T-helper 17 cell (primary cell): ENCODE measurements at places on chromosomes 13 and 19. TPM values are rescaled to one million over a fixed set of nuclear protein-coding genes. Genes with fewer than 3 reads are reported as not detected.

DNA sequence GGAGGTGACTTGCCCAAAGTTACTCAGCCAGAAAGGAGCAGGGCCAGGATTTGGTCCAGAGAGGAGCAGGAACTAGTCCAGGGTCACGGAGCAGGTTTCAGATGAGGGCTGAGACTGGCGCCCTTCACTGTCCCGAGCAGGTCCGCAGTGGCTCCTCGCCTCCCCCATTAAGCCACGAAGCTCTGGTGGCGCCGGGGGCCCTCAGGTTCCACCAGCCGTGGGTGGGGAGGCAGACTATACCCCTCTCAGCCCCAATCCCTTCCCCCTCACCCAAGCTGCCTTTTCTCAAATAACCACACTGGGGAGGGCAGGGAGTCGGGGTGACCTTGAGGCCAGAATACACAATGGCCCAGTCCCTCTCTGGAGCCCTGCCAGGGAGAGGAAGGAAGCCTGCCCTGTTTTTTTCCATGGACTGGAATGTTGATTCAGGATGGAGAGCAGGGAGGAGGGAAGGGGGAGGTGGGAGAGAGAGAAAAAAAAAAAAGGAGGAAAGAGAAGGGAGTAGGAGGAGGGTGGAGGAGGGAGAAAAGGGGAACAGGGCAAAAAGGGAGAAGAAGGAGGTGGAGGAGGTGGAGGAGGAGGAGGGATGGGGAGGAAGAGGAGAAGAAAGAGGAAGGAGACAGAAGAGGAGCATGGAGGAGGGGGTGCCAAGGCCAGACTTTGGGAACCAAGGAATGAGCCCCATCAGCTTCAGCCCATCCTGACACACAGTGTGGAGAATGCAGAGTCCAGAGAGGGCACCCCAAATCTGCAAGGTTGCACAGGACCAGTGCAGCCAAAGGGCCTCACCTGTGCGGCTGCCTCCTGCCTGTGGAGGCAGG is 19.7 kb downstream of the CEACAM16 start:
- H3K4me1 ChIP-seq = peaks cover 1% of the 10 kb centered on the region
- H3K27ac ChIP-seq = no peak overlapping the region
- no peak overlapping the region for H3K4me3 ChIP-seq
- no peaks in the 10 kb centered on the region for H3K36me3 ChIP-seq
- no peaks in the 10 kb centered on the region for H3K27me3 ChIP-seq
- no peak for DNase-seq

DNA sequence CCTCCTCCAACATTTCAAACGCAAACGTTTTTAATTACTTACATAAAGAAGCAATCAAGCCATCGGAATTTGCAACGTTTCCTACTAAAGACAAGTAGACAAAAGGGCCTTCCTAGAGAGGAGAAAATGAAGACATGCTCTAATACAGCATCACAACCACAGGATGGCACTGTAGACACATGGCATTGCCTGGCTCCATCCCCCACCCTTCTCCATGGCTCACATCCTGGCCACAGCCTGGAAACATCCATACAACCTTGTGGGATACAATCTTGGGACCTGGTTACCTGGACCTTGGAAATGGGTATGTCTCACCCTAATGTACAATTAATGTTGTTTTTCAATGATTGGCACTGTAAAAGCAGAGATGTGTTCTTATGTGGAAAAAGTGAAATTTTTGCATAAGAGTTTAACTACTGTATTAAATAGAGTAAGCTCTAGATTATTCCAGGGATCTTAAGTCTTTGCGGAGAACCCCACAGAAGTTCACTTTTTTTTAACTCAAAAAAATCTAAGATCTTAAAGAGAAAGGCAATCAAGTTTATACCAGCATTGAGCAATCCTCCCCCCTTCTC is 21.5 kb downstream of the EBPL start:
- no peak overlapping the region for H3K4me3 ChIP-seq
- no peaks in the 10 kb centered on the region for H3K27me3 ChIP-seq
- no peak for DNase-seq

- H3K4me1 ChIP-seq = no peaks in the 10 kb centered on the region
- H3K27me3 ChIP-seq = no peaks in the 10 kb centered on the region
- no peak for DNase-seq
Observed at GRCh38 chr13:90154311-90154960, 1193.1 kb upstream of the MIR17HG start.

DNA sequence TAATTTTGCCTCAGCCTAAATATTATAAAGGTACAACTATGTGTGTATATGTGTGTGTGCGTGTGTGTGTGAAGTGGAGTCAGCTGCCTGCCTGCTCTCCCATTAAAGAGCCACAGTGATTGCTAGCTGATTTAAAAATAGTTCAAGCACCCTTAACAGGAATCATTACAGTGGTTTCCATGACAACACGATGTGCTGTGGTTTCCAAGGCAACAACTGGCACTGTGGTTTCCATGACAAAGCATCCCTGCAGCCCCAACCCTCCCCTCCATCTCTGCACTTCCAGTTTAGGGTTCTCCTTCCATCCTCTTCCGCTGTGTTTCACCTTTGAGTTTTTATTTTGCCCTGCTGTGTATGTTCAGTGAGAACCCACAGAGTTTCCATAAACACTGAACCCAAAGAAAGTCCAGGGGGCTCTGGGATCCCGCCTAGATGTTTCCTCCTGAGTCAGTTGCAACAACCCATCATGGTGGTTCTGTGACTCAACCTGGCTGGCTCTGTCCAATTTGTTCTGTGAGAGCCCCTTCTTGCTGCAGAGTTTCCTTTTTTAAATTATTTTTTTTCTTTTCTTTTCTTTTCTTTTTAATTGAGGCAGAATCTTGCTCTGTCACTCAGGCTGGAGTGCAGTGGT is 7.1 kb upstream of the PNMA8A start:
- H3K4me3 ChIP-seq = peak overlapping the region; percentile 15
- H3K36me3 ChIP-seq = peaks cover 3% of the 10 kb centered on the region
- H3K27ac ChIP-seq = peak overlapping the region; percentile 32
- no peak for DNase-seq

DNA sequence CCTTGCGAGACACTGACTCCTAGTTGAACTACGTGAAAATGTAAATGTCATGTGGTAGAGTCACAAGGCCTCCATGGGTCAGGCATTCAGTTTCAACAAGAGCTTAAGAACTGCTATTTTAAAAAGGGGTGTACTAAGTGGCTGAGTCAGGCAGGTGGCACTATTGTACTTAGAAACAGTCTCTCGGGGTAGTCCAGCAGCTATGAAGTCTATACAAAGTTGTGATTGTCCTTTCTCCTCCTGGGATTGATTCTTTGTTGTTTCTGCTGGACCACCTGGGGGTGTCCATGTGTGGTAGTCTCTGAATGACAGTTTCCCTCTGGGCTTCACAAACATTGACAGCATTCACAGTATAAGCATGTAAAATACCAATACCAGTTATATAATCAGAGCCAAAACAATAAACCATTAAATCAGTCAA is 33.0 kb downstream of the UGGT2 start:
- no peaks in the 10 kb centered on the region for H3K27me3 ChIP-seq
- H3K36me3 ChIP-seq = no peaks in the 10 kb centered on the region
- no peak overlapping the region for H3K4me3 ChIP-seq
- DNase-seq = no peak
- H3K27ac ChIP-seq = no peak overlapping the region

- H3K36me3 ChIP-seq = no peaks in the 10 kb centered on the region
- DNase-seq = no peak
- H3K27ac ChIP-seq = no peak overlapping the region
- peaks cover 2% of the 10 kb centered on the region for H3K4me1 ChIP-seq
- H3K27me3 ChIP-seq = no peaks in the 10 kb centered on the region
Observed at GRCh38 chr13:41398494-41399170, 58.7 kb upstream of the RGCC start.

GRCh38 chr13:93945621-93946020 is 533.9 kb downstream of the DCT start:
- H3K27ac ChIP-seq = no peak overlapping the region
- H3K36me3 ChIP-seq = no peaks in the 10 kb centered on the region
- H3K4me1 ChIP-seq = no peaks in the 10 kb centered on the region
- DNase-seq = no peak
- H3K27me3 ChIP-seq = peaks cover 7% of the 10 kb centered on the region

DNA sequence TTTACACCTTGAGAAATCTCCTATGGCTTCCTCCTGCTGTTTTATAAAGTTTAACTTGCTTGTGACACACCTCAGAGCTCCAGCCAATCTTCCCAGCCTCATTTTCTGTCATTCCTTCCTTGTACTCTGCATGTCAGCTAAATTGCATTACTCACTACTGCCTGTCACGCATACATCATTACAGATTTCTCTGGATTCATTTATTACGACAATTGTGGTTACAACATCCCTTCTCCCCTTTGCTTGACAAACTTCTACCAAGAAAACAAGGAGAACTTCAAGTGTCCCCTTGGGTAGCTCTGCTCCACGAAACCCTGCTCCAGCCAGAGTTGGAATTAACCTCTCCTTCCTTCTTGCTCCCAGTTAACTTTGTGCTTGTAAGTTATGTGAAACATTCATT is 22.0 kb upstream of the GPR18 start:
- peaks cover 76% of the 10 kb centered on the region for H3K4me1 ChIP-seq
- peaks cover 14% of the 10 kb centered on the region for H3K36me3 ChIP-seq
- DNase-seq = no peak
- no peak overlapping the region for H3K4me3 ChIP-seq

- no peak overlapping the region for H3K4me3 ChIP-seq
- no peak overlapping the region for H3K27ac ChIP-seq
- no peak for DNase-seq
- no peaks in the 10 kb centered on the region for H3K4me1 ChIP-seq
Observed at GRCh38 chr13:37087486-37087885, 18.0 kb downstream of the CSNK1A1L start.

DNA sequence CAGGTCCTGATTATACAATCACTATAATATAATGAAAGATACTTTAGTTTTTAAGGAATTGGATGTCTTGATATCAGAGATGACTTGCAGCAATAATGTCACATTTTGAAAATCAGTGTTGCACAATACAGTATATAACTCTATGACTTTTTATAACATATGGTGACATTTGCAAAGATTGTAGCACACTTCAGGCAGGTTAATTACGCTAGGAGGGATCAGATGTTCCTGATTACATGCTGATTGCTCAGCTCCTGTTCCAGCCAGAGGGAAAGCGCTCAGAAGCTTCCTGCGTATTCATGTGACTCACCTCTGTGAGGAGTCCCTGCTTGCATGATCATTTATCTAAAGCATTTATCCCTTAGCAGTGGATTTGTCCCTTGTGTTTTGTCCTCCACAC is 265.6 kb downstream of the GPC5 start:
- H3K4me1 ChIP-seq = no peaks in the 10 kb centered on the region
- no peak overlapping the region for H3K27ac ChIP-seq
- H3K4me3 ChIP-seq = no peak overlapping the region
- no peak for DNase-seq
- no peaks in the 10 kb centered on the region for H3K27me3 ChIP-seq

DNA sequence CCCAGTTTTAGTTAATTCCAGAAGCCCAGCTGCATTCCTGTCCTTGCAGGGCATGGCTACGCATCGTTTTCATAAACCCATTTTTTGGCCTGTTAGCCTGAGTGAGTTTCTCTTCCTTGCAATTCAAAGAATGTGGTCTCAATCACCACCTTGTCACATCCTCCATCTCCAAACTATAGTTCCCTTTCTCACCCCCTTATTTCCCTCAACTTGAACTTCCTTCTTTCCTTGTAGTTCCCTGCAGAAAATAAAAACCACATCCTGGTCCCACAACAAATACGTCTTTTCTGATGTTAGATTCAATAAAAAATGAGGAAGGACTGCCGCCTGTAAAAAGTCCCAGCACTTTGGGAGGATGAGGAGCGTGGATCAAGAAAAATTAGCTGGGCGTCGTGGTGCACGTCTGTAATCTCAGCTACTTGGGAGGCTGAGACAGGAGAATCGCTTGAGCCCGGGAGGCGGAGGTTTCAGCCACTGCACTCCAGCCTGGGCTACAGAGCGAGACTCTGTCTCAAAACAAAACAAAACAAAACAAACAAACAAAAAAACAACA is 13.2 kb downstream of the ADGRE3 start:
- H3K4me1 ChIP-seq = peaks cover 5% of the 10 kb centered on the region
- peaks cover 3% of the 10 kb centered on the region for H3K36me3 ChIP-seq
- DNase-seq = no peak
- H3K27me3 ChIP-seq = peaks cover 9% of the 10 kb centered on the region

DNA sequence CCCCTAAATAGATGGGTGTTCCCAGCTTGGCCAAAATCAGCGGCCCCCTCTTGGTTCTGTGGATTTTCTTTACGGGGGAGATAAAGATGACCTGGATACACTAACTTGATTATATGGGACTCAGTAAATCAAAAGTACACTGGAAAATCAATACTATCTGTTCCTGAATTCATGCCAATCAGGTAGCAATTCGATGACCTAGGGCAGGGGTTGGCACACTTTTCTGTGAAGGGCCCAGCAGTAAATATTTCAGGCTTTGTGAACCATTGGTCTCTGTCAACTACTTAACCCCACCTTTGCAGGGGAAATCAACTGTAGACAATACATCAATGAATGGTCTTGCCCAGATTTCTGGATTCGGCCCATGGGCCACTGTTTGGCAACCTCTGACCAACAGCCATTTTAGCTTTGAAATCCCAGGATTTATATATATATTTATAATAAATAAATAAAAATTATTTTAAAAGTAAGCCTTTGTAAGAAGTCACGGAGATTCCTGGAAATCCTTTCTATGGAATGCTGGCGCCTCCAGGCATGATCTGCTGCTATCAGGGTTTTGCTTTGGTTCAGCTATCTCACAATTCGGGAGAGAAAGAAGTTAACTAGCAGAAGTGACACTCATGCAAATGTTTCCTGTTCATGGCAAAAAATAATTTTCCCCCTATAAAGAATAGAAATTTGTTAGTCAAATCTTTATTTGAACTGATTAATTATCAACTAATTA is 32.8 kb downstream of the SLC15A1 start:
- H3K4me1 ChIP-seq = no peaks in the 10 kb centered on the region
- peaks cover 8% of the 10 kb centered on the region for H3K27me3 ChIP-seq
- peaks cover 2% of the 10 kb centered on the region for H3K36me3 ChIP-seq
- no peak overlapping the region for H3K27ac ChIP-seq
- H3K4me3 ChIP-seq = no peak overlapping the region

- H3K27ac ChIP-seq = no peak overlapping the region
- H3K36me3 ChIP-seq = no peaks in the 10 kb centered on the region
- no peak overlapping the region for H3K4me3 ChIP-seq
- no peaks in the 10 kb centered on the region for H3K27me3 ChIP-seq
- no peaks in the 10 kb centered on the region for H3K4me1 ChIP-seq
Observed at GRCh38 chr13:87384099-87384498, 287.1 kb upstream of the SLITRK5 start.

- H3K27ac ChIP-seq = no peak overlapping the region
- no peaks in the 10 kb centered on the region for H3K27me3 ChIP-seq
- H3K36me3 ChIP-seq = no peaks in the 10 kb centered on the region
- H3K4me3 ChIP-seq = no peak overlapping the region
- no peaks in the 10 kb centered on the region for H3K4me1 ChIP-seq
Observed at GRCh38 chr13:100895651-100896050, 221.1 kb upstream of the TMTC4 start.

ZNF540 gene
- 9.8 TPM for total RNA-seq

ZNF773 gene
- 5.0 TPM for total RNA-seq

TUBA3C gene
- total RNA-seq = not detected

SYCN gene
- not detected for total RNA-seq

CNFN gene
- not detected for total RNA-seq

LIM2 gene
- not detected for total RNA-seq

ADAMTS10 gene
- total RNA-seq = 33.1 TPM
